A549 treated with RU486 at 1 μM for 4 hours (cell line): ENCODE measurements at places on chromosomes 3 and 15. TPM values are rescaled to one million over a fixed set of nuclear protein-coding genes. Genes with fewer than 3 reads are reported as not detected.

The PARP15 gene
- total RNA-seq: not detected in 5 replicates

The HES1 gene
- 10.4 to 16.2 TPM (median 14.4 TPM) in 5 replicates for total RNA-seq

The ZNF662 gene
- total RNA-seq: not detected in 5 replicates

The ATP13A5 gene
- not detected in 5 replicates for total RNA-seq

The TM4SF4 gene
- 26.5 to 43.5 TPM (median 39.8 TPM) in 5 replicates for total RNA-seq

The ROBO2 gene
- not detected in 5 replicates for total RNA-seq

The ZCWPW2 gene
- total RNA-seq: 0.09 TPM in 1 of 5 replicates, not detected in the others

The KBTBD13 gene
- total RNA-seq: not detected in 5 replicates

The NR2E3 gene
- total RNA-seq: 0.14 to 0.29 TPM (median 0.19 TPM) in 4 of 5 replicates, not detected in the other

The CSPG4 gene
- 0.07 to 0.14 TPM (median 0.09 TPM) in 5 replicates for total RNA-seq

The CAND2 gene
- total RNA-seq: 0.31 to 0.45 TPM (median 0.40 TPM) in 5 replicates

The LMAN1L gene
- total RNA-seq: not detected in 5 replicates

The CLDN1 gene
- total RNA-seq: 15.7 to 34.1 TPM (median 28.5 TPM) in 5 replicates

The CCNDBP1 gene
- total RNA-seq: 22.2 to 26.3 TPM (median 25.3 TPM) in 5 replicates

The CCRL2 gene
- total RNA-seq: 0.12 to 0.43 TPM (median 0.23 TPM) in 4 of 5 replicates, not detected in the other

The PLSCR5 gene
- total RNA-seq: not detected in 5 replicates

The DIS3L gene
- total RNA-seq: 30.2 to 40.5 TPM (median 33.5 TPM) in 5 replicates

The AQP9 gene
- not detected in 5 replicates for total RNA-seq

The CACNA2D2 gene
- total RNA-seq: 0.25 to 0.75 TPM (median 0.58 TPM) in 5 replicates

The CAMP gene
- total RNA-seq: not detected in 5 replicates

The SOX2 gene
- total RNA-seq: 0.76 to 1.0 TPM (median 0.87 TPM) in 5 replicates

The GOLGA6B gene
- total RNA-seq: 0.09 TPM in 1 of 5 replicates, not detected in the others

The CNTN6 gene
- total RNA-seq: not detected in 5 replicates

The HRG gene
- total RNA-seq: not detected in 5 replicates

The C3orf22 gene
- not detected in 5 replicates for total RNA-seq

The FGF12 gene
- total RNA-seq: 0.37 to 0.94 TPM (median 0.73 TPM) in 5 replicates

The RYK gene
- total RNA-seq: 20.8 to 36.9 TPM (median 28.1 TPM) in 5 replicates

The ACTRT3 gene
- 2.5 to 3.2 TPM (median 2.8 TPM) in 5 replicates for total RNA-seq

The LYZL4 gene
- not detected in 5 replicates for total RNA-seq

The KCNAB1 gene
- total RNA-seq: not detected in 5 replicates

The LIPH gene
- total RNA-seq: 5.4 to 7.4 TPM (median 6.6 TPM) in 5 replicates

The MED12L gene
- 0.25 to 0.87 TPM (median 0.50 TPM) in 5 replicates for total RNA-seq

The RHOV gene
- total RNA-seq: 4.7 to 7.6 TPM (median 6.4 TPM) in 5 replicates

The EOMES gene
- total RNA-seq: 1.2 to 1.4 TPM (median 1.4 TPM) in 5 replicates

The C3orf49 gene
- total RNA-seq: not detected in 5 replicates

The ZPLD1 gene
- total RNA-seq: 0.08 TPM in 1 of 5 replicates, not detected in the others

The ITIH3 gene
- 0.12 TPM in 1 of 5 replicates, not detected in the others for total RNA-seq

The GOLGA6L7 gene
- not detected in 5 replicates for total RNA-seq

The LTK gene
- 0.09 to 0.13 TPM in 2 of 5 replicates, not detected in the others for total RNA-seq

The CASR gene
- total RNA-seq: not detected in 5 replicates

The EIF4E3 gene
- 1.6 to 3.8 TPM (median 3.7 TPM) in 5 replicates for total RNA-seq

The IQCF5 gene
- total RNA-seq: not detected in 5 replicates
